ENCODE measurements at places on chromosomes 6 and 20.

DNA sequence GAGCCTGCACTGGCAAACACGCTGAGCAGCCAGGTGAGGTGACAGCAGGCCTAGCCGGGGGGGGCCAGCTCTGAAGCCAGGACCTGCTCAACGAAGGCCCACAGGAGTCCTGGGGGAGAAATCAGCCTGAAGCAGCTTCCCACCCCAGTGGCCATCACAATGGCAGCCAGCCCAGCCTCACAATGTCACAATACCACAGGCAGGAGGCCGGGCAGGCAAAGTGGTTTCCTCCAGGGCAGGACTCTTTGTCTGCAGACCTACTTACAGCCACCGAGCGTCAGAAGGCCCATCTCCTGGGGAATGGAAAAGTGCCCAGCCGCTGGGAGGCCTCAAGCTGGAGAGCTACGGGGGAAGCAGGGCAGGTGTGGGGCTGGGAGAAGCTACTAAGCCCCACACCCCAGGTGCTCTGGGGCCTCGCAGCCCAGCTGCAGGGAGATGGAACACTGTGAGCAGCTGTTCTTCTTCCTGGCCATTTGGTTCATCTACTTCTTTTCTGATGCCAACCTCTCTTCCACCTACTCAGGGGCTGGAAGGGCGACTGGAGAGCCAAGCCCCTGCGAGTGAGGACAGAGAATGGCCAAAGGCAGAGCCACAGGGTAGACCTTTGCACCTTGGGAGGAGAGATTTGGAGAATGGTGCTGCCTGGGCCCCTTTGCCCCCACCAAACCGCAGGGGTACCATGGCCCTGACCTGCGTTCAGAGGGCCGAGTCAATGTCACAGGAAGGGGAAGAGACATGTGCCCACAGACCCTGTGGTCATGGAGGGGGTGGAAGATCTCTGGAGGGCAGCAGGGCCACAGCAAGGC lies 22.3 kb upstream of the AVP start:
- no peak for DNase-seq

DNA sequence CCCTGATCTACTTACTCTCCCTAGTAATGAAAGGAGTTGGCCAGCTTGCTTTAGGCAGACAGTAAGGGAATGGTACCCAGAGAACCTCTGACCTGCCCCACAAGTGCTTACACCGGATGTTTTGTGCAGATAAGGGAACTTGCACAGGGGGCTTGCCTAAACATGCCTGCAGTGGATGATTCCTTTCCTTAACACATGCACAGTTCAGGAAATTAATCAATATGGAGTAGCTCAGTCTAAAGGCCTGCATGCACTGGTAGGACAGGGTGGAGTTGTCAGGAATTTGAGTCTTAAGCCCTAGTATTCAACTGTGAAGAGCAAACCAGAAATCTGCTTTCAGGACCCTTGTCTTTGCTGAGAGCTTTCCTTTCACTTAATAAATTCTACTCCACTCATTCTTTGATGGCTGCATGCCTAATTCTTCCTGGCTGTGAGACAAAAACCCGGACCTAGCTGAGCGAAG lies 3.9 kb upstream of the TRIM38 start:
- DNase-seq, result no peak

- peak; percentile 97 for DNase-seq
Observed at GRCh38 chr6:11851387-11851786, 72.8 kb upstream of the ADTRP start.

- peak; percentile 2 for DNase-seq
Observed at GRCh38 chr6:98579941-98580340, 254.4 kb upstream of the POU3F2 start.

DNA sequence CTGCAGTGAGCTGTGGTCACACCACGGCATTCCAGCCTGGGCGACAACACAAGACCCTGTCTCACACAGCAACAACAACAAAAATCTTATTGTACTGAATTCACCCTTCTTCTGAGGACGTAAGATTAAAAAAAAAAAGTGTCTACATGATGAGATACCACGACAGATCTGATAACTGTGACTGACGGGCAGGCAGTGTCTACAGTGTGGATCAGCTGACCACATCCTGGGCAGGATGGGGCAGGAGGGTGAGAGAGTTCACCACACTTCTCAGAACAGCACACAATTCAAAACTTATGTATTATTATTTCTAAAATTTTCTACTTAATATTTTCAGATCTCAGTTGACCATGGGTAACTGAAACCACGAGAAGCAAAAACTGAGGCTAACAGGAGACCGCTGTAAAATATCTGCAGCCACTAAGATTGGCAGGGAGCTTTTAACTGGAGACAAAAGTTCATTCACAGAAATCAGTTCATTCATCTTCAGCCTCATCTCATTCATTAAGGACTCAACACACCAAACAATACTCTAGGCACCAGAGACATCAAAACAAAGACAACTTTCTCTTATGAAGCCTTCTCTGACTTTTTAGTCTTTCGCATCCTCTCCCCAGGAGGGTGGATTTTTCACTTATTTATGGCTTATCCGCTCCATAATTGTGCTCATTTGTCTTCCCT lies 15.7 kb upstream of the NHSL1 start:
- DNase-seq, result no peak

DNA sequence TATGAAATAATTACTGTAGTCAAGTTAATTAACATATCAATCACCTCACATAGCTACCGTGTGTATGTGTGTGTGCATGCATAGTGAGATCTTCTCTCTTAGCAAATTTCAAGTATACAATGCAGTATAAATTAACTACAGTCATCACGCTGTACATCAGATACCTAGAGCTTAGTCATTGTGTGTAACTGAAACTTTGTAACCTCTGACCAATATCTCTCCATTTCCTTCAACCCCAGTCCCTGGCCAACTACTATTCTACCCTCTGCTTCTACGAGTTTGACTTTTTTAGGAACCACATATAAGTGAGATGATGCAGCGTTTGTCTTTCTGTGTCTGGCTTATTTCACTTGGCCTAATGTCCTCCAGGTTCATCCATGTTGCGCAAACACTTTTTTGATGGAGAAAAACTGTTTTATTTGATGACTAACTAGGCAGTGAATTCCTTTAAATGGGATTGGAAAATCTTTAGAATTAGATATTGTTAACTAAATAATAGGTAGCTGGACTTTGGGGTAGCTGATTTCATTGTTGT lies 459.5 kb downstream of the DHX35 start:
- no peak for DNase-seq

DNA sequence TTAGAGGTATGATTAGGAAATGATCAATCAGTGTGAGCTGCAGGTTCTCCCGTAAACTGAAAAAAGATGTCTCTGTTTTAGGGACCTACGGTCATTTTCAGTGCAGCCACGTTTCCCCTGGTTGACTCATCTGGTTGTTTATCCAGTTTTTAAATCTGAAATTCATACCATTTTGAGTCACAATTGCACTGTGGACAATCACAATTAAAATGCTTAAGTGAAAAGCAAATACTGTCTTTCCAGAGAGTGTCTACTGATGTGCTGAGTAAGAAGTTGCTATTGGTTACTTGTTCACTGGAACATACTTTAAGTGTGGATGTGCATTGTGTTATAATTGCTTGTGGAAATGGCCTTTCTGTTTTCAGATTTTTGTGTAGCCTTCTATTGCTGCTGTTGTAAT lies 305.1 kb upstream of the SASH1 start:
- DNase-seq, result peak; percentile 5

DNA sequence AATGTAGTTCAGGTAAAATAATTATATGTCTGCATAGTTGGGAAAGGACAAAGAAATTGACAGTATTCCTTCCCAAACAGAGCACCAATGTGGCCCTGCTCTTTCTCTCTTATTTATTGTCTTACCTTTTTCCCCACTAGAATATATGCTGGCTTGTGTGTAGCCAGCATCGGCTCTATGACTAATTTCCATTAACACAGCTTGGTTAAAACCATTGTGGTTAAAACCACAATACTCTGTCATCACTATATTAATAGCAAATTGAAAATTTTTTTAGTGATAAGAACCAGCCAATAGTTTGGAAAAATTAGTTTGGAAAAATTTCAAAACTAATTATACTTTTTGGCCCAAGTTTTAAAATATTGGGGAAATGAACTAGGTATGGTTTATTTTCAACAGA lies 535.1 kb downstream of the UTRN start:
- DNase-seq, result no peak

DNA sequence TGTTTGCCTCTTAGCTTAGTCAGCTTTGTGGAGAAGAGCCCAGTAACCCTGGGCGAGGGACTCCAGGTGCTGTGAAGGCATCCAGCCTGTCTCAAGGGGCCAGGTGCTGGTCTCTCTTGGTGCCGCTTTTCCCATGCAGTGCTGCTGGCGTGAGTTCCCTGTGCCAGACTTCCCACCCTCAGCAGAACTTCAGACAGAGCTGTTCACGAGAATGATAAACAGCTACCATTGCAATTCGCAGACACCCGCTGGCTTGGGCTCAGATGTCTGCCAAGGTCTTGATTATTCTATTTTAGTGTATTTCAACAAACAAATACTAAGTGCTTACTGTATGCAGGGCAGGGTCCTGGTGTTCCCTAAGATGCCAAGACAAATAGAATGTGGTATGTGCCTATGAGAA lies 57.7 kb downstream of the RNF217 start:
- no peak for DNase-seq

GRCh38 chr20:12927489-12927888 lies 81.3 kb upstream of the SPTLC3 start:
- no peak for DNase-seq

GRCh38 chr6:31814677-31815024 lies 432 bp downstream of the HSPA1L start:
- DNase-seq, result peak; percentile 98

- DNase-seq, result no peak
Observed at GRCh38 chr6:44575644-44576043, 188.1 kb downstream of the CDC5L start.

- no peak for DNase-seq
Observed at GRCh38 chr6:33998660-33999059, 147.2 kb downstream of the GRM4 start.

GRCh38 chr6:9136141-9136822 lies 700.9 kb upstream of the SLC35B3 start:
- no peak for DNase-seq

DNA sequence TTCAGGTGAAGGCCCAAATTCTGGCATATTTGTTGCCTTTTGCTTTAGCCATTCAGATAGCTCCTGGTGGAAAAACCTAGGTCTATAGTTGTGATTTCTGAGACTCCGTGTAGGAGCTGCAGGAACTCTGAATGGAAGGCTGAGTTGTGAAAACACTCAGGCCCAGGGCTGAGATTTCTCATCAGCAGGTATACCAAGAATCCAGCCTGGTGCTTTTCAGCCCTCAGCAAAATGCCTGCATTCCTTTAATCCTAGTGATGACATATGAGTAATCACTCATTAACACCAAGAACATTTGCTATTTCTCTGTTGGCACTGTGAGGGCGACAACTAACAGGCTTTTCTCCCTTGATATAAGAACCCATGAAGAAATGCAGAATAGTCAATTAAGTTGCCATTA lies 546.1 kb upstream of the MAN1A1 start:
- DNase-seq, result no peak

- no peak for DNase-seq
Observed at GRCh38 chr20:53980031-53980465, 90.3 kb downstream of the BCAS1 start.

GRCh38 chr6:33427585-33428223 lies 7.8 kb downstream of the SYNGAP1 start:
- DNase-seq, result no peak

GRCh38 chr6:5679691-5680090 lies 327.0 kb downstream of the NRN1 start:
- DNase-seq, result no peak

GRCh38 chr6:110815015-110815410 lies 256 bp downstream of the CDK19 start:
- no peak for DNase-seq

DNA sequence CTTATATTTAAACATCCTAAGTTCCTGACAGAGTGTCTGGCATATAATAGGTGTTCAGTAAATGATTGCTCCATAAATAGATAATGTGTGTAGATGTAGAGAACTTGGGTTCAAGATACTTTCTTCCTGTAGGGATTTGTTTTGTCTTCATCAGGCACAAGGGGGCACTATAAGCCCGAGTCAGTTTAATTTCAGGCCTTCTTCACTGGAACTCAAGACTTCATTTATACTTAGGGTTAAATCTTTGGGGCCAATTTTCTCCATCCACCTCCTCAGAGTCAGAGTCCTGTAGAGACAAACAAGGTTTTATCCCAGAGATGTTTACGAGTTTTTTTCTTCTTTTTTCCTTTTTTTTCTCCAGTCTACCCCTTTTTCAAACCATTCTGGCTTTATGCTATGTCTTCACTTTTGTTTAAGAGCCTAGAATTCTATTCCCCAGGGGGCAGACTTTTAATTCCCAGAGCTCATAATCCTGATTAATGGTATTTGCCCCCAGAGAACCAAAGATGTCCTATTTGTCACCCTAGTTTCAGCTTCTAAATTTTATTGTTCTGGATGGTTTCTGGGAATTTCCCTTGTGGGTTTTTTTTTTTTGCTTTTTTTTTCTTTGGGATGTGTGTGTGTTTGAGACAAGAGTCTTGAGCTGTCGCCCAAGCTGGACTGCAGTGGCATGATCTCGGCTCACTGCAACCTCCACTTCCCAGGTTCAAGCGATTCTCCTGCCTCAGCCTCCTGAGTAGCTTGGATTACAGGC lies 88.4 kb downstream of the HFE start:
- no peak for DNase-seq

DNA sequence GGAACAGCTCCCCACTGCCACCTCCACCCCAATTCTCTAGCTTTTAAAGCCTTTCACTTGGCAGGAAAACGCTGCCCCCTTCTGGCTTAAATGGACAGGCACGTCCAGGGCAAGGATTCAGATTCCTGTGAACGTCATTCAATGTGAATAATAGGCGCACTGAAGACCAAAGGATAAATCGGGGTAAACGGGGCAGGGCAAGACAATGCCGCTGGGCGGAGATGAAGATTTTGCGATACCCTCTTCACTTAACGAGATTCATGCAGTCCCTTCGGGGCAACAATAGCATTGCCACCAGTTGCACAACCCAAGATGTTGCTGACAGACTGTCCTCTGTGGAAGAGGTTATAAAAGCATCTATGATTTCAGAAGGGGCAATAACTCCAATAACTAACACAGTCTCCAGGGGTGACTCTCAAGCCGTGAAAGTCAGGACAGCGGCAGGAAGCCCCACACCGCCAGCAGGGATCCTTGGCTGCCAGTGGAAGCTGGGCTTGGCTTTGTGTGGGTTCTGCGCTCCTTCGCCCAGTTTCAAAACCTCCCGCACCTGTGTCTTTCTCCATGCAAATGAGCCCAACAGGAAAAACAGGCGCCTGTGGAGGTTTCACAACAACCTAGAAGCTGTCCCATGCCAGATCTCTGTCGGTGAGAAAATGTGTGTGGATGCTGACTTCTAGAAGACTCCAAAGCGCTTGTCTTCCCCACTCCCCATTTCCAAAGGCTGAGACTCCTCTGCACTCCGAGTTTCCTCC lies 291.8 kb downstream of the BMP7 start:
- DNase-seq, result peak; percentile 9

GRCh38 chr6:43938178-43939105 lies 168.4 kb downstream of the VEGFA start:
- no peak for DNase-seq

- no peak for DNase-seq
Observed at GRCh38 chr6:151357758-151358436, 33.5 kb downstream of the ZBTB2 start.

- DNase-seq, result no peak
Observed at GRCh38 chr6:111743360-111743759, 129.9 kb downstream of the FYN start.
